ENCODE measurements at places on chromosomes 5 and 9.

- DNase-seq = no peak
- H3K36me3 ChIP-seq = peaks cover 8% of the 10 kb centered on the region
- H3K27ac ChIP-seq = peak overlapping the region; percentile 95
These were observed 1.9 kb upstream of the RGS14 start for GRCh38 chr5:177355868-177356168.

DNA sequence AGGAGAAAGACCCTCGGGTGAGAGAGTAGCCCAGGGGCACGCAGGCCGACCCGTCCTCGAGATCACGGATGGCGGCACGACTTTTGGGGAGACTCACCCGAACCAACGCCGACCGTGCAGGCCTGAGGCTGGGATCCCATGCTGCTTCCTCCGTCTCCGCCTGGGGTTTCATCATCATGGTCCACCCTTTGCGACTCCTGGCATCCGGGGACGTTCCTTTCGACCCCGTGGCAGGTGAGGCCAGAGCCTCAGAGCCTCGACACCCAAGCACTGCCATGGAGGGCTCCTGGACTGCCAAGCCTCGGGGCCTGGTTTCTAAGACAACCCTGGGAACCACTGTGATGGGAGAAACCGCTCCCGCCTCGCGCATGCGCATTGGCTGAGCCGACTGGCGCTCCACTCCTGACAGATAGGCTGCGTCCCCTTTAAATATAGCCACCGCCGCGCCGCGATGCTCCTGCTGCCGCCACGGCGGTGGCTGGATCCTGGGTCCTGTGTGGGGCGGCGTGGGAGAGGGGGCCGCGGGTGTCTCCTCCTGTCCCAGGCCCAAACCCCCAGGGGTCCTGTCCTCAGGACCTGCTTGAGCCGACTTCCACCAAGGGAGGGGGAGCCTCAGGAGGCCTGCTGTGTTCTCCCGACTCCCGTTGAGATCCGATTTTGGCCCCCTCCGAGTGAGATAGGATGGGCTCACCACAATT is 481.6 kb downstream of the SPATA31A7 start:
- H3K4me1 ChIP-seq = no peaks in the 10 kb centered on the region
- no peak for DNase-seq
- H3K27ac ChIP-seq = no peak overlapping the region
- H3K27me3 ChIP-seq = no peaks in the 10 kb centered on the region
- no peak overlapping the region for H3K4me3 ChIP-seq
- H3K36me3 ChIP-seq = no peaks in the 10 kb centered on the region

GRCh38 chr5:124923131-124923530 is 176.7 kb upstream of the ZNF608 start:
- H3K4me3 ChIP-seq = no peak overlapping the region
- DNase-seq = no peak
- H3K4me1 ChIP-seq = no peaks in the 10 kb centered on the region
- H3K27me3 ChIP-seq = no peaks in the 10 kb centered on the region

GRCh38 chr9:92392690-92393089 is 11.7 kb downstream of the OGN start:
- no peaks in the 10 kb centered on the region for H3K27me3 ChIP-seq
- H3K4me1 ChIP-seq = no peaks in the 10 kb centered on the region
- no peaks in the 10 kb centered on the region for H3K36me3 ChIP-seq
- no peak overlapping the region for H3K4me3 ChIP-seq

GRCh38 chr5:10125116-10125515 is 124.6 kb downstream of the ATPSCKMT start:
- peaks cover 11% of the 10 kb centered on the region for H3K27me3 ChIP-seq
- peaks cover 2% of the 10 kb centered on the region for H3K4me1 ChIP-seq
- no peak for DNase-seq
- no peaks in the 10 kb centered on the region for H3K36me3 ChIP-seq
- H3K4me3 ChIP-seq = no peak overlapping the region

- no peaks in the 10 kb centered on the region for H3K36me3 ChIP-seq
- H3K4me1 ChIP-seq = no peaks in the 10 kb centered on the region
- no peak for DNase-seq
- H3K27me3 ChIP-seq = no peaks in the 10 kb centered on the region
These were observed 329.7 kb upstream of the IRX1 start for GRCh38 chr5:3265936-3266335.

GRCh38 chr5:54799645-54800044 is 185.7 kb downstream of the ESM1 start:
- H3K27ac ChIP-seq = no peak overlapping the region
- peaks cover 11% of the 10 kb centered on the region for H3K27me3 ChIP-seq

GRCh38 chr5:98927242-98927988 is 1.4 kb downstream of the CHD1 start:
- peaks cover 10% of the 10 kb centered on the region for H3K36me3 ChIP-seq
- peak; percentile 49 for DNase-seq
- H3K4me3 ChIP-seq = peak overlapping the region; percentile 99
- peak overlapping the region; percentile 99 for H3K27ac ChIP-seq

DNA sequence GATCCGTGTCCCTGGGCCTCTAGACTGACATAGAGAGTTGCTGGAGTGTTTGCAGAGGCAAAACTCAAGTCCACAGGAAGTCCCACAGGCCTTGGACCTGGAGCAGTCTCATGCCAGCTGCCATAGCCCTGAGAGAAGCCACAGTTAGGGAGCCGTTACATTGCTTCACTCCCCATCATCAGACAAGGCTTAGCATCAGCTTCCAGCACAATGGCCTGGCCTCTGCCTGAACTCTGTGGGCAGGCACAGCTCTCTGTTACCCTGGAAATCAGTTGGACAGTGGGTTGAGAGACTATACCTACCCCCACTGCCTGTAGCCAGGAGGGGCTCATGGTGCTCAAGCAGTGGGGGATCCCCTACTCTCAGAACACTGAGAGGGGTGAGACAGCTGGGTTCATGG is 16.2 kb upstream of the C9orf72 start:
- H3K4me1 ChIP-seq = no peaks in the 10 kb centered on the region
- H3K27ac ChIP-seq = no peak overlapping the region
- H3K4me3 ChIP-seq = no peak overlapping the region
- H3K27me3 ChIP-seq = peaks cover 36% of the 10 kb centered on the region
- no peaks in the 10 kb centered on the region for H3K36me3 ChIP-seq

GRCh38 chr5:38845526-38846378 is at the start of gene OSMR:
TSS of gene OSMR (plus strand) at chr5:38846012. CDS start at chr5:38869045, 23,033 bp downstream.
- DNase-seq = no peak
- H3K4me1 ChIP-seq = peaks cover 5% of the 10 kb centered on the region
- peak within 1 kb of the TSS; percentile 29 for H3K27ac ChIP-seq
- H3K36me3 ChIP-seq = peaks cover 3% of the 10 kb centered on the region
- H3K4me3 ChIP-seq = peak within 1 kb of the TSS; percentile 76

- no peaks in the 10 kb centered on the region for H3K36me3 ChIP-seq
- no peak overlapping the region for H3K27ac ChIP-seq
- DNase-seq = no peak
- H3K27me3 ChIP-seq = no peaks in the 10 kb centered on the region
- H3K4me1 ChIP-seq = no peaks in the 10 kb centered on the region
These were observed 248.4 kb downstream of the ELAVL2 start for GRCh38 chr9:23577611-23578010.

- no peak for DNase-seq
- H3K27me3 ChIP-seq = peaks cover 14% of the 10 kb centered on the region
- H3K4me3 ChIP-seq = no peak overlapping the region
- no peaks in the 10 kb centered on the region for H3K36me3 ChIP-seq
These were observed 32.6 kb upstream of the ACO1 start for GRCh38 chr9:32351845-32352244.

DNA sequence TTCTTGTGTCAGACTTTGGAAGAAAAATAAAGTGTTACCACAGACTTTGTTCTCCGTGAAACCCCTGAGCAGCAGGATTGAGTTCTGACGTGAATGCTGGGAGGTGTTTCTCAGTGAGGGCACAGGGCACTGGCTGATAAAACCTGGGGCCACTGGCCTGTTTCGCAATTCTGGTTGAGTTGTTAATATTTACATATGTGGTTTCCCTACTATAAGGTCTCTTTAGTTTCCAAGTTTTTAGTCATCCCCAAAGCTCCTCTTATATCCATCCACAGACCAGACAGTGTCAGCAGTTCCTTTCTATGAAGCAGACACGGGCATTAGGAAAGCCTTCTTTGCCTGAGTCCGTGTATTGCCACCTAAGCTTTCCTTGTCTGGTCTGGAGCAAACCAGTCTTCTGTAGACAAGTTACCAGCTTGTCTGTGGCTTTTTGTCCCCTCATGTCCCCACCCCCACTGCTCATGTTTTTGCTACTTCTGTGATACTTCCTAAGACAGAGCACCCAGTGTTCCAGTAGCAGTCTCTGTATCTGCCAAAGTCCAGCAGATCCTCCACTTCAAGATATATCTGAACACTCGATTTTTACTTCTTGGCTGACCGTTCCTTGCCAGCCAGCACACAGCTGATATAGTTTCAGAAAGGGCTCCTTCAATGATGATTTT is 42.0 kb downstream of the ACO1 start:
- no peak for DNase-seq
- peaks cover 4% of the 10 kb centered on the region for H3K4me1 ChIP-seq
- H3K27me3 ChIP-seq = no peaks in the 10 kb centered on the region
- H3K36me3 ChIP-seq = peaks cover 2% of the 10 kb centered on the region

DNA sequence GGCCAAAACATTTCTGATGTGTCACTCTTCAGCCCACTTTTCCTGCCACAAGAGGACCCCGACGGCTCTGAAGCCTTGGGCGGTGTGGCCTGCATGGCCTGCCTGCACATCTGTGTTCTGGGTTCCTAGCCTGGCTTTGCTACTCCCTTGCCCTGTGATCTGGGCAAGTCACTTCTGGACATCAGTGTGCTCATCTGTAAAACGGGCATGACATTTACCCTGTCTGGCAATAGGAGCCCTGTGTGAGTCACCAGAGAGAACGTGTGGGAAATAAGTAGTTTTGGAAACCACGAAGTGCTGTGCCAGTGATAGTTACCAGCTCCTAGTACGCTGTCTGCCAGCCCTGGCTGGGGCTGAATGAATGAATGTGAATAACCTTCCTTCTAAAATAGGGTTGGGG is 90.8 kb downstream of the MACROH2A1 start:
- peaks cover 3% of the 10 kb centered on the region for H3K4me1 ChIP-seq
- H3K27me3 ChIP-seq = peaks cover 40% of the 10 kb centered on the region
- no peak overlapping the region for H3K27ac ChIP-seq
- H3K36me3 ChIP-seq = peaks cover 4% of the 10 kb centered on the region

DNA sequence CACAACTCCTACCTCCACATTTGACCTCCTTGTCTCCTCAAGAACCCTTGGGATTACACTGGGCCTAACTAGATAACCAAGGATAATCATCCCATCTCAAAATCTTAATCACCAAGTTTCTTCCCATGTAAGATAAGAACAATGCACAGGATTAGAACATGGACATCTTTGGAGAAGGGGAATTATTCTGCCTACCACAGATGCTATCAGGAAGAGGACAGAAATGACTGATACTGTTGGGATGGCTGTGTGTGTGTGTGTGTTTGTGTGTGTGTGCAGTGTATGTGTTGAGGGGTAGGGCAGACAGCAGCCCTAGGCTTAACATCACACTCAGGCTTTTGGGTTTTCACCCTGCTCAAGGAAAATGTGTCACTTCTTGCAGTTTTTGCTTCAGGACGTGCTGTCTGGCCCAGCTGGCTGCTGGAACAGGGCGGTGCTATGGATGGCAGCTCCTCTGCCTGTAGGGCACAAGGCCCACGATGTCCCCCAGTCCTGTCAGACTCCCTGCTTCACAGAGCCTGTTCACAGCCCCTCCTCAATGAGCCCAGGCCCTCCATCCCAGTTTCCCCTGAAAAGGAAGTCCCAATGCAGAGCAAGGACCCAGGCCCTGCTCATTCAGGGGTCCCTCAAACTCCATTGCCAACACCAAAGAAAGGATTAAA is 7.7 kb downstream of the CA9 start:
- no peak overlapping the region for H3K4me3 ChIP-seq
- peaks cover 5% of the 10 kb centered on the region for H3K4me1 ChIP-seq
- no peak for DNase-seq

- H3K36me3 ChIP-seq = no peaks in the 10 kb centered on the region
- no peak for DNase-seq
- H3K27me3 ChIP-seq = peaks cover 29% of the 10 kb centered on the region
- no peak overlapping the region for H3K4me3 ChIP-seq
These were observed 43.4 kb upstream of the SLC9A3 start for GRCh38 chr5:567664-568060.

DNA sequence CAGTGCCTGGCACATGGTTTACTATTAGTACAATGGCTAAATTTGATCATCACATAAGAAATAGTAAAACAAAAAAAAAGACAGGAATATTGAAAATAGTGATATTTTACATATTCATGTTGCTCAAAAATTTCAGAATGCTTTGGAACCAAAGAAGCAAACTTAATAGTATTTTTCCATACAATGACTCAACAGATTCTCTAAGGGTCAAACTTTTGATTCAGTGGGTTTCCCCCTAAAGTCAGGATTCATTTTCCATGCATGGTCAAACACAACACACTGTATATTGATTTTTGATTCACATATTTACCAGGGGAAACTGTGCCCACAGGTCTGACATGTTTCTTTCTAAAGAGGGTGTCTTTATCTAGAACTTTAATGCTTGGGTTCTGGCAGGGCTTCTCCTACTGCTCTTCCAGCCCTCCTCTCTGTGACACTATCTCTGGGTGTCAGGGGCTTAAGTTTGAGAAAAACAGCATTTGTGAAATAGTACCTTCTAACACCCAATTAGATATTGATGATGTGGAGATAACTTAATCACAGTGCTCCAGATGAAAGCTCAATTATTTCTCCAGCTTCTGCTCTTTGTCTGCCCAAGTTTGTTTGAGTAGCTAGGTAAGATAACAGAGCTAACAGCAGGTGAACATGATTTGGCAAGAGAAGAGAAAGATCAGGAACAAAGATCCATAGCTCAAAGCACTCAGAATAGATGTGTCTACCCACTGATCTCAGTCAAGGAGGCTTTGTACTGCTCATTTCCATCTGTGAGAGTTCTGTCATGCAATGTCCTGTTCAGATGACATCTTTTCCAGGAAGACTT is 35.5 kb upstream of the ELL2 start:
- peaks cover 2% of the 10 kb centered on the region for H3K4me1 ChIP-seq
- H3K27ac ChIP-seq = no peak overlapping the region
- DNase-seq = no peak
- peaks cover 13% of the 10 kb centered on the region for H3K27me3 ChIP-seq
- H3K4me3 ChIP-seq = no peak overlapping the region

DNA sequence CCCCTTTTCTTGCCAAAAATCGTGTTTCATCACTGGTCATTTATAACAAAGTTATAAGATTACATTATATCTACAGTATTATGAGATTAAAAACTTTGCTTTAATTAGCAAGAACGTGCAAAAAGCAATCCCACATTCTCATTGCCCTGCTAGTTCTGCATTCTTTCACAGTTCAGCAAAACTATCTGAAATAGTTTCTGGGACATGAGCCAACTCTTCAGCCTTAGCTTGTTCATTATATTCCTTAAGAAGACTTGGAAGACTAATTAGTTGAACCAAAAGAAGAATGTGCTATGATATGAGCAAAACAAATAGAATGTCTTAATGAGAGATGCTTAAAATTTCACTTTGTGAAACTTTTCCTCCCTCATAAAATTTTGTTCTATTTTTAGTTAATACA is 76.7 kb downstream of the ITGA1 start:
- H3K4me3 ChIP-seq = no peak overlapping the region
- H3K27ac ChIP-seq = no peak overlapping the region
- no peaks in the 10 kb centered on the region for H3K36me3 ChIP-seq
- H3K4me1 ChIP-seq = peaks cover 2% of the 10 kb centered on the region

GRCh38 chr5:134534726-134535110 is 9.2 kb downstream of the JADE2 start:
- no peak for DNase-seq
- peak overlapping the region; percentile 73 for H3K27ac ChIP-seq
- H3K4me3 ChIP-seq = no peak overlapping the region
- H3K27me3 ChIP-seq = no peaks in the 10 kb centered on the region
- peaks cover 3% of the 10 kb centered on the region for H3K36me3 ChIP-seq

- H3K27ac ChIP-seq = no peak overlapping the region
- DNase-seq = no peak
- no peaks in the 10 kb centered on the region for H3K4me1 ChIP-seq
- H3K36me3 ChIP-seq = no peaks in the 10 kb centered on the region
These were observed 213.8 kb downstream of the FAM114A2 start for GRCh38 chr5:153824909-153825308.

GRCh38 chr5:139155333-139155732 is 42.8 kb downstream of the SIL1 start:
- H3K36me3 ChIP-seq = peaks cover 7% of the 10 kb centered on the region
- no peak overlapping the region for H3K27ac ChIP-seq
- H3K4me3 ChIP-seq = no peak overlapping the region
- no peaks in the 10 kb centered on the region for H3K27me3 ChIP-seq
- peaks cover 10% of the 10 kb centered on the region for H3K4me1 ChIP-seq
